ENCODE measurements at places on chromosomes 1 and 21. TPM values are rescaled to one million over a fixed set of nuclear protein-coding genes. Genes with fewer than 3 reads are reported as not detected.
A peak's percentile ranks its signal among the peaks of the same experiment; 100 is the strongest.

The ACTA1 gene
- polyA plus RNA-seq: not detected

The PODN gene
- not detected for polyA plus RNA-seq

- H3K27ac ChIP-seq: peak overlapping the region; percentile 40
- peak overlapping the region; percentile 64 for H3K4me3 ChIP-seq
- no peak for DNase-seq
- H3K27me3 ChIP-seq: no peaks in the 10 kb centered on the region
- no peaks in the 10 kb centered on the region for H3K36me3 ChIP-seq
These were observed 2.6 kb downstream of the KCNA3 start for GRCh38 chr1:110672001-110672752.

The SLC35F3 gene
- 5.3 TPM for polyA plus RNA-seq

DNA sequence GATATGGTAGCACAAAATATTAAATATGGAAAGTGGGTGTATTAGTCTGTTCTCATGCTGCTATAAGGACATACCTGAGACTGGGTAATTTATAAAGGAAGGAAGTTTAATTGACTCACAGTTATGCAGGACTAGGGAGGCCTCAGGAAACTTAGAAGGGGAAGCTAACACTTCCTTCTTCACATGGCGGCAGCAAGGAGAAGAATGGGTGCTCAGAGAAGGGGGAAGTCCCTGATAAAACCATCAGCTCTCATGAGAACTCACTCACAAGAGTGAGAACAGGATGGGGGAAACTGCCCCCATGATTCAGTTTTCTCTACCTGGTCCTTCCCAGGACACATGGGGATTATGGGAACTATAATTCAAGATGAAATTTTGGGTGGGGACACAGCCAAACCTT is 15.8 kb upstream of the BACE2 start:
- H3K27me3 ChIP-seq: no peaks in the 10 kb centered on the region
- no peak overlapping the region for H3K4me3 ChIP-seq
- H3K27ac ChIP-seq: no peak overlapping the region
- H3K4me1 ChIP-seq: no peaks in the 10 kb centered on the region

DNA sequence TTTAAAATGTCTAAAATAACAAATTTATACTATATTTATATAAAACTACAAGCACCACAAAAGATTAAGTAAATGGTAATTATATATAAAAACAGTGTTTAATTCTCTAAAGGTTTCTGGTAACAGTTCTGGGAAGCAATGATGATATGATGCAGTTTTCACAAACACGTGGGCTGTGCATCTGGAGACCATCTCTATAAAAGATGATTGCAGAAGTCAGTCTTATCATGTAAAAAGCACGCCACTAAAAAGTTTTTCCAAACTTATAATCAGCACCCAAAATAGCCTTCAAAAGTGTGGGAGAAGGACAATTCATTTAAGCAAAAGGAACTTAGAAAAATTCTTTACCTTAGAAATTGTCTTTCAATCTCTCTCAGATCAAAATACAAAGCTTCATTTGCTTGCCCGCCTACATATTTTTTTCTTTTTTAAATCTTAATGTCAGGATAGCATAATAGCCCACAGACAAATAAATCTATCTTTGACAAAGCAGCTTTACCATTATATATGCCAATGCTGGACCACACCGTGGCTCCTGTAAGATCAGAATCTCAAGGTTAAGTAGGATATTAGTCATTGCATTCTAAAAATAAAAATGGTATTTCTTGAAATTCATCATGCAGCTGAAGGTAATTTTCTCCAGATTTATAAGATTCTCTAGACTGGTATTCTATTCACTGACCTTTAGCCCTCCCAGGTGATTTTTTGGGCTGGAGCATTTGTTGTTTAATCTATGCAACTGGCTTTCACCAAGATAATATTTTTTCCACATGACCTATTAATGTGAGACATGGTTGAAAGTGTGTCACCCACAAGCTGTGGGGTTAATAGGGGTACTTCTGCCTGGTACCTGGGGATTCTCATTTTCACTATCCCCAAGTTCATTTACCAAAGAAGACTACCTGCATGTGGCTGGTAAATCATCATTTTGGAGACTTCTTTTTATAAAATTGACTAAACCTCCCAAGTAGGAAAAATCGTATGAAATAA is 189.6 kb upstream of the ST6GALNAC5 start:
- no peaks in the 10 kb centered on the region for H3K4me1 ChIP-seq
- no peak overlapping the region for H3K4me3 ChIP-seq
- H3K27ac ChIP-seq: no peak overlapping the region
- H3K36me3 ChIP-seq: no peaks in the 10 kb centered on the region
- no peak for DNase-seq
- no peaks in the 10 kb centered on the region for H3K27me3 ChIP-seq

DNA sequence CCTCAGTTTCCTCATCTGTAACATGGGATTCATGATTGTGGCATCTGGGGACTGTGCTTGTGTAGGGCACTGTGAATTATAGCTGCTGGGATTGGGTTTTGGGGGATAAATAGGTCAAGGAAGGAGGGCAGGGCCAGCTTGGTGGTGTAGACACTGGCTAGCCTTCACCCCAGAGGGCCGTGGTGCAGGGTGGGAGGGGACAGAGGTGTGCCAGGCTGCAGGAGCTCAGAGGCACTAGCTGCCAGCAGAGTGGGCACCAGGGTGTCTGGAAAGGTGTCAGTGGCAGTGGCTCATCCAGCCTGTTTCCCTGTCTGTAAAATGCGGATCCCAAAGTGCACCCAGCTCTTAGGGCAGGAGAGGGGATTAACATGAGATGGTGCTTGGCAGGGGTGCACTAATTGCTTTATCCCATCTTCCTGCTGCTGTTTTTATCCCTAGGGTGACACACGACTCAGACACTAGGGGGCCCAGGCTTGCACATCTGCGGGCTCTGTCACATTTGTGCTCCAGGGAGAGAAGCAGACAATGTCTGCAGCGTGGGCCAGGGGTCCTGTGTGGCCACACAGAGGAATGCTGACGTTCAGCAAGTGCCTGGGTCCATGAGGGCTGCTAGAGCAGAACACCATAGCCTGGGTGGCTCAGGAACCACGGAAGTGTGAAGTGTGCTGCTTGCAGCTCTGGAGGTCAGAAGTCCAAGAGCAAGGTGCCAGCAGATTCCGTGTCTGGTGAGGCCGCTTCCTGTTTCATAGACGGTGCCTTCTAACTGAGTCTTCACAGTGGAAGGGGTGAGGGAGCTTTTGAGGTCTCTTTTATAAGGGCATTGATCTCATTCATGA is 19.3 kb downstream of the OBSCN start:
- H3K27ac ChIP-seq: no peak overlapping the region
- H3K36me3 ChIP-seq: no peaks in the 10 kb centered on the region
- H3K27me3 ChIP-seq: no peaks in the 10 kb centered on the region

DNA sequence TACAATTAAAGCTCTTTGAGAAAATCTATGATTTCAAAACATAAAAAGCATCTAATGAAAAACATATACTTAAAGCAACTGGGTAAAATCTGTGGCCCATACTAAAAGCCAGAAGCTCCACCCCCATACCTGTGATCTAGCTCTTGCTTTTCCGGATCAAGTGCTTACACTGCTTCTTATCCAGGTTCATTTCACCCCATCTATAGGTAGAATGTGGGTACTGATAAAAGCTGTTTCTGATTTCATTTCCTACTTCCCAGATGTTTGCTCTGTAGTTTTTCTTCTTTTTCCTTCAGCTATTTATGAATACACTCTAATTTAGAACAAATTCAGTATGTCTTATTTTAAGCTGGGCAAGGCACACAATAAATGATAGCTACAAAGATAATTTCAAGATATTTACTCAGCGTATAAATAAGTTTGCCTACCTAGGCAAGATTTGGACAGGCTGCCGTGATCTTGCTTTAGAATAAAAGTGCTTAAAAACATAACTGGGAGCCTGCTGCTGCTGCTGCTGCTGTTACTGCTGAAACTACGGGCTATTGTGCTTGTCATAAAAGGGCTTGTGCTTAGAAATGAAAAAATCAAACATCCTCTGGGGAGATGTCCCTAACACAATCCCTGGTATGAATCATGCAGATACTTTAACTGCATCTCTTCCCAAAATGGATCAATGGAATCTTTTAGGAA is 2.1 kb downstream of the SIPA1L2 start:
- H3K4me3 ChIP-seq: no peak overlapping the region
- H3K27me3 ChIP-seq: peaks cover 2% of the 10 kb centered on the region
- no peaks in the 10 kb centered on the region for H3K4me1 ChIP-seq
- no peaks in the 10 kb centered on the region for H3K36me3 ChIP-seq

The CORT gene
- 0.38 TPM for polyA plus RNA-seq

DNA sequence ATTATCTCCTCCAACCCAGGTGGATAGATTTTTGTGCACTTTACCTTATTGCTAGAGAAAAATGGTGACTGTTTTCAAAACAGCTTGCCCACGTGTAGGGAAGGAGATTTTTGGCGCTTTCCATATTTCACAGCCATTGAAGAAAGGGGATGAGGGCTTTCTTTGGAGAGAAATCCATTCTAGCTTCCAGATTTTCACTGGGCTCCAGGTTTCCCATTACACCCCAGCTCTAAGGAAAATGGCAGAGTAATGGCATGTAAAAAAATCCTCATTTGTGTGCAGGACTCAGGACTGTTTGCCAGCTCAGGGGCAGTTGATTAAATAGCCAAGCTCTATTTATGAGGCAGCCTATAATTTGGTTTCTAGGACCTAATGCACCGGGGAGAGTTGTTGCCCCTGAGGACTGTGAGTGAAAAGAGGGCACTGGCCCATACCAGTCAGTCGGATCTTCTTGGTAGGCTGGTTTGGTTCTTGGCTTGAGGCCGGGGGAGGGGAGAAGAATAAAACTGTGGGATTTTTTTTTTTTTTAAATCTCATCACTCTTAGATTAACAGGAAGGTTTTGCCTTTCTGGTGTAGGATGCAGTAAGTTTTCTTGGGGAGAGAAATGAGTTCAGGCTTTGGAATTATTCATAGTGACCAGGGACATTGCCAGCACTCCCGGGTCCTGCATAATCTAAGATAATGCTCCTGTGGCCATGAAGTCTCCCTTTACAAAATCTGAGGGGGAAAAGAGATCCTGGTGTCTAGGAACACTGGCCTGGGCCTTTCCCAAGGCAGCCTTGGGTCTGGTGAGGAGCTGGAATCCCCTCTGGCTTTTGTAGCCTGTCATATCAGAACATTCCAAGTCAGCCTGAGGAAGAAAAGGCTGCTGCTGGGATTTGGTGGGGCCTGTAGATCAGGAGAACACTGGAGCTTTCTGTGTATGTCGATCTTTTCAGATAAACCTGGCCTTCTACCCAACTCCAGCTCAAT is 1.9 kb upstream of the ARID1A start:
- H3K27me3 ChIP-seq: no peaks in the 10 kb centered on the region
- H3K4me1 ChIP-seq: peaks cover 13% of the 10 kb centered on the region

- DNase-seq: no peak
- peaks cover 4% of the 10 kb centered on the region for H3K4me1 ChIP-seq
- no peak overlapping the region for H3K4me3 ChIP-seq
- H3K36me3 ChIP-seq: peaks cover 20% of the 10 kb centered on the region
- no peaks in the 10 kb centered on the region for H3K27me3 ChIP-seq
- H3K27ac ChIP-seq: no peak overlapping the region
These were observed 2.1 kb downstream of the SETDB1 start for GRCh38 chr1:150928286-150928685.

GRCh38 chr1:48735796-48736195 is 40.9 kb downstream of the BEND5 start:
- H3K27me3 ChIP-seq: no peaks in the 10 kb centered on the region
- no peak for DNase-seq
- H3K27ac ChIP-seq: no peak overlapping the region
- H3K4me1 ChIP-seq: peaks cover 1% of the 10 kb centered on the region
- H3K4me3 ChIP-seq: no peak overlapping the region

- no peaks in the 10 kb centered on the region for H3K27me3 ChIP-seq
- H3K36me3 ChIP-seq: no peaks in the 10 kb centered on the region
- H3K27ac ChIP-seq: no peak overlapping the region
- no peak for DNase-seq
- H3K4me3 ChIP-seq: no peak overlapping the region
These were observed 70.4 kb upstream of the TIAM1 start for GRCh38 chr21:31414263-31415000.

DNA sequence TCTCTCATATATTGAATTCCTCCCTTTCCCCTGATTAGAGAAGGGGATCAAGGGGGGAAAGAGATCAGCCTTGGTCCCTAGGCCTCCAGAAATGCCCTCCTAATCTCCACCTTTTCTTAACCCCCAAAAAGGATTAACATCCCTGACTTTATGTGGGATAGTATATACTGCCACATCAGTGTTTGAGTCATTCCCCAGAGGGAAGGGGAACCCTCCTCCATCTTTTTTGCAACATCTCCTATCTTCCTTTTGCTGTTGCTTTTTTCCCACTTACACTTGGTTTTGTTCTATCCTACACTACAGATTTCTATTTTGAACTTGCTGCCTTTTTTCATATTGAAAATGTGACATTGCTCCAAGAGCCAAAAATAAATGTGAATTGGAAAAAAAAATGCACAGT is 65.4 kb upstream of the PODN start:
- no peaks in the 10 kb centered on the region for H3K27me3 ChIP-seq
- H3K36me3 ChIP-seq: no peaks in the 10 kb centered on the region
- no peak overlapping the region for H3K27ac ChIP-seq
- H3K4me3 ChIP-seq: no peak overlapping the region
- DNase-seq: no peak
- H3K4me1 ChIP-seq: no peaks in the 10 kb centered on the region

DNA sequence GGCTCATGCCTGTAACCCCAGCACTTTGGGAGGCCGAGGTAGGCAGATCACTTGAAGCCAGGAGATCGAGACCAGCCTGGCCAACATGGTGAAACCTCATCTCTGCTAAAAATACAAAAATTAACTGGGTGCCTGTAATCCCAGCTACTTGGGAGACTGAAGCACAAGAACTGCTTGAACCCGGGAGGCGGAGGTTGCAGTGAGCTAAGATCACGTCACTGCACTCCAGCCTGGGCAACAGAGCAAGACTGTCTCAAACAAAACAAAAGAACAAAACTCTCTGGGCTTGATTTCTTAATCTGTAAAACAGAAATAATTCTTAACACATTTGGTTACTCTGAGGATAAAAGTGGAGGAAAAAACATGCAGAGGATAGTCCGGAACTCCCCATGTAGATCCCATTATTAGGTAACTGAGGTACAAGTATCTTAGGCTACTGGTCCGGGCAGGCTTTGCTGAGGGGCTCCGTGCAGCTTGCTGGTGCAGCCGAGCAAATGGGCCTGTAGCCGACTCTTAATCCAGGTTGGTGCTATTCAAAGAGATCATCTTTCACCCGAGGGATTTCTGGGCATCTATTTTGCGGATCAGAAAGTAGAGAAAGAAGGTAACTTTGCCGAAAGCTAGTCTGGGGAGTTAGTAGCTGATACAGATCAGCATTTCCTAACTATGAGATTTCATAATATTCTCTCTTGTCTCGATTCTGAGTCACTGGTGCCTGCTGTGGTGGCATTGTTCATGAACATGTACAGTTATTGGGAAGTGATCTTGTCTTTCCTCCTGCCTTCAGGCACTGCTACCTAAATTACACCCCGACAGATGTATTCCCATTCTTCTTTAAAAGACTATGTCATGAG is 56.8 kb downstream of the NFIA start:
- H3K27ac ChIP-seq: no peak overlapping the region
- H3K36me3 ChIP-seq: no peaks in the 10 kb centered on the region

The SIM2 gene
- 0.04 TPM for polyA plus RNA-seq

- H3K27ac ChIP-seq: no peak overlapping the region
- no peaks in the 10 kb centered on the region for H3K4me1 ChIP-seq
- no peaks in the 10 kb centered on the region for H3K36me3 ChIP-seq
- H3K4me3 ChIP-seq: no peak overlapping the region
- DNase-seq: no peak
- no peaks in the 10 kb centered on the region for H3K27me3 ChIP-seq
These were observed 61.9 kb upstream of the COX20 start for GRCh38 chr1:244773513-244773912.

The TMEM269 gene
- not detected for polyA plus RNA-seq

GRCh38 chr21:33266789-33267135 is 595 bp downstream of the IL10RB start:
- DNase-seq: no peak
- H3K36me3 ChIP-seq: peaks cover 4% of the 10 kb centered on the region
- no peaks in the 10 kb centered on the region for H3K27me3 ChIP-seq
- peak overlapping the region; percentile 96 for H3K27ac ChIP-seq

- no peaks in the 10 kb centered on the region for H3K27me3 ChIP-seq
- H3K4me1 ChIP-seq: no peaks in the 10 kb centered on the region
- H3K27ac ChIP-seq: no peak overlapping the region
These were observed 641.1 kb upstream of the B3GALT2 start for GRCh38 chr1:193827516-193827915.
